ENCODE measurements at places on chromosomes 1 and 21.

GRCh38 chr1:166902279-166902678 is 26.2 kb upstream of the TADA1 start:
- DNase-seq, result no peak

- DNase-seq, result no peak
Measured at GRCh38 chr1:6007318-6008083, 15.3 kb upstream of the NPHP4 start.

DNA sequence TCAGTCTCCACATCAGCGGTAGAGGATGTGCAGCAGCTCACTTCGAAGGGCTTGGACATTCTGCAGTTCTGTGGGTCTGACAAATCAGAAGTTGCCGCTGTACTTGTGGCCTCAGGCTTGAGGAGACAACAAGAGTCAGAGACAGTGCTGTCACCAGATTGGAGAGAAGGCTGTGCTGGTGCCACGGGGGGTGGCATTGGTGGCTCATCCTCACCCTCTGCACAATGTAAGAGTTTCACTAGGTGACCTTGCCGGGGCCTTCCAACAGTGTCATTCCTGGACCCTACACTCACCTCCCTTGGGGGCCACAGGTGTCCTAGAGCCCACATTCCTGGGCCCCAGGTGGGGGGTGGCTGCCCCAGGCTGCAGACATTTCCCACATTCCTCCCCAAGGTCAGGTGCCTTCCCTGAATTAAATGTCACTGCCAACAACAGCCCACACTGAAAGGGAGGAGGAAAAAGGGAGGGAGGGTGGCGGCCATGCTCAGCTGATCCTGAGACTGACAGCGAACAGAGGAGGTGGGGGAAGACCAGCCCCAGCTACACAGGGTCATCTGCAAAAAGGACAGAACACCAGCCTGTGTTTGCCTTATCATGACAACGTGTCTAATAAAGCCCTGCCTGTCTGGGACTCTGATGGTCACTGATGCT is 46.4 kb downstream of the TMCC2 start:
- DNase-seq, result no peak

DNA sequence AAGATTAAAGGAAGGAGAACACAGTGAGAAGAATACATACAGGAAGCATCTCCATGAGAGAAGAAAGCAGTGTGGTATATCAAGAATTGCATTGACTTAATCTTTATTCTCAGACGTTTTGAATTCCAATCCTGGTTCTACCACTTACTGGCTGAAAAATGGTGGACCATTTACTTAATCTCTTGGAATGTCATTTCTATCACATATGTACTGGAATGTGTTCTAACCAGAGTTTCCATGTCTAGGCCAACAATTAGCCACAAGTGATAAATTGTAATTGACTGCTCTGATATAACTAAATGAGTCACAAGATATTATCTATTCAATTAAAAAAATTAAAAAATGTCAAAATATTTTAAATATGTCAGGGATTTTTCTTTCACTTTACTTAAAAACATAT is 626.1 kb downstream of the PTPRC start:
- no peak for DNase-seq

DNA sequence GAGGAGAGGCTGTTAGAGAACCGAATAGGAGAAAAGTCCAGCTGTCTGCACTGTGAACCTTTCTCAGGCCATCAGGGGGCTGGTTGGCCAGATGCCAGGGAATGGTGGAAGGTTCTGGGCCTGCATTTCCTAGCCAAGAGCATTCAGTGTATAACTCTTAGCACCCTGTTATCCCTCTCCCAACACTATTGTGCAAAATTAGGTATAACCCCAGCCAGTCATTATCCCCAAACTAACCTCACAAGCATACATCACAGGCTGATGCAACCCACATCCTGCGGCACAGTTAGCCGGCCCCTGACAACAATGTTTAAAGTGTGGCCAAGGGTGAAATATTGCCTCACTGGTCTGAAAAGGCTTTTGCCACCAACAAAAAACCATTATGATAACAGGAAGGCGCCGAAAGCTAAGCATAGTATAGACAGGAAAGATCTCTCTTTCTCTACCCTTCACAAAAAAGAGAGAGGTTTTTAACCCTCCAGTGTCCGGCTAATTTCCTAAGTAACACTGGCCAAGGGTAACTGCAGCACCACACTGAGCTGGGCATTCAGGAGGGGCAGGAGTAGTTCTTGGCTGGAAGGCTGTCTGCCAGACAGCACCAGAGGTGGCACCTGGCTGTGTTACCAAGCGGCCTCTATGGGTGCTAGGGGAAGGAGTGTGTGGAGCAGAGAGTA is 77.3 kb upstream of the BCAR3 start:
- no peak for DNase-seq

GRCh38 chr1:26419494-26419893 is 8.9 kb downstream of the LIN28A start:
- no peak for DNase-seq

Measured in stimulated activated CD8-positive, alpha-beta memory T cell treated with anti-CD3 and anti-CD28 coated beads, Interleukin-2, amount 100 ng/mL, for 1 hour (primary cell).